Effector memory CD8-positive, alpha-beta T cell (primary cell): ENCODE measurements at places on chromosomes 7 and 10.

- no peak for DNase-seq
Observed at GRCh38 chr7:36819639-36820038, 95.3 kb upstream of the AOAH start.

- DNase-seq = no peak
Observed at GRCh38 chr7:144525956-144526355, 122.5 kb upstream of the NOBOX start.

DNA sequence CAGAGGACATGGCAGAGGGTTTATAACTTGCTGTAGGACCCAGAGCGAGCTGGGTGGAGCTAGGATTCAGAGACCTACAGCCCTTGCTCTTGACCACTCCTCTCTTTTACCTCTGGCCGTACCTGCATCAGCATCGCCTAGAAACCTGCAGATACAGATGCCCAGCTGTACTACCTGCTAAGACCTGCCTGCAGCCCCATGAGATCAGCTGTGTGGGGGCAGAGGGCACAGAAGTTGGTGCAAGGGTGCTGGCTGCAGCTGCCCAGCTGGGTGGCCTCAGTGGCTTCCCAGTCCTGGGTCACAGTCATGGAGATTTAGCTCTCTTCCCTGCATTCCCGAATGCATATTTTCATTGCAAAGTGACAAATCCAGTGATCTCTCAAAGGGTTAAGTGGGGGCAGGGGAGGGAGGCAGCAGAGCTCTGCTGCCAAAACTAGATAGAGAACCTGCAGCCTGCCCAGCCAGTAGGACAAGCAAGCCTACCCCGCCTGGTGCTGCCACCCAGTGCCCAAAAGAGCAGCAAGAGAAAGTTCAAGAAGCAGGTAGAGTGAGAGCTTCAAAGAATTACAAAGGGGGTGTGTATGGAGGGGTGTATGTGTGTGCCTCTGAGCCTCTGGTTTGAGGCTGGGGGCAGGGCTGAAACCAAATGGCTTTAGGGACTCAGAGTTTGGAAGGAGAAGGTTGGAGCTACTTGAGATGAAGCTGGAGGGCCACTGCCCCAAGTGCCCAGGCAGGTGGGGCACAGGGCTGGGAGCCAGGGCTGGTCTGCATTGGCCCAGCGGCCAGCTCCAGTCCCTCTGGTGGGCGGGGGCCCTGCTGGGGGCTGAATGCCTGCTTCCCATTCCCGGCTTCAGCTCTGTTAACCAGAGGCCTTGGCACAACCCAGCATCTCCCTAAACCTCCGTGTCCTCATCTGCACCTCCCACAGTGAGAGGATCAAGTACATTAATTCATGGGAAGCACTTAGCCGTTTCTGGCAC is 6.9 kb downstream of the FAM241B start:
- DNase-seq = no peak

DNA sequence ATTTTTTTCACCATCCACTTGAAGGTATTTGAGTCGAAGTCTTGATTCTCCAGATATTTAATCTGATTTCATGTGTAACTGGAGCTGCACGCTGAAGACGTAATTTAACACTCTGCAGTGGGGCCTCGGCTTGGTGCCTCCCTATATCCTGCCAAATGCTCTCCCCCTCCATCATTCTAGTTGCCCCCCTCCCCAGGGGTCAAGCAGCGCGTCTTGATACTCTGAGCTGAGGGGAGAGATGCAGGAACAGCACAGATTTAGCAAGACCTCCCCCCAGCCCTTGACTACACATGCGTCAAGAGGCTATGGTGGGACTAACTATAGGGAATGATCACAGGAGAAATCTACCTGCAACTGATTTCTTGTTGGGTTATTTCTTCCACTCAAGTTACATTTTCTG is 85.8 kb downstream of the PRPF18 start:
- DNase-seq = no peak

GRCh38 chr7:140276001-140276400 is 99.2 kb upstream of the KDM7A start:
- no peak for DNase-seq

DNA sequence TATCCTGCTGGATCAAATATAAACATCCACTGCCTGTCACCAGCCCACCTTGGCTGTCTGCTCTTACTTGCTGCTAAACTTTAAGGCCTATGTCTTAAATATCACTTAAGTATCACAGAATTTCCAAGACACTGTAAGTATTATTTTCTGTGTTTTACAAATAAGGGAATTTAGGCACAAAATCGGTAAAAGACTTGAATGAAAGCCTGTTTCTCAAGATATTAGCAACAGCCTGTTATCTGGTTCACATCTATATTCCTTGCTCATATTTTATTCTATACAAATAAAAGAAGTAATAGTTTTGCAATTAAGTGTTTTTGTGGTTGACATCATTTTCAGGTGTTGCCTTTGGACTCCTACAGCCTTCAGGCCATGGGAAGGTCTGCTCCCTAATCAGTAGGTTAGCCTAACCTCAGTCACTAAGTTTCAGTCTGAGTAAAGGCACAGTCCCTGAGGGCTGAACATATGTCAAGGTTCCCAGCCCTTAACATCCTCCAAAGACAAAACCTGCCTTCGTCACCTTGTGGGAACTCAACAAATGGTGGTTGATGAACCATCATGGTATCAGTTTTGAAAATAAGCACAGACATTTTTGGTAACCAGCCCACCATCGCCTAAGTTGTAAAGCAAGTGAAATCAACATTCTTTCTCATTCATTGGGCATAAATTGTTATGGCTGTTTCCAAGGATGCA is 127.1 kb downstream of the CREB5 start:
- no peak for DNase-seq

DNA sequence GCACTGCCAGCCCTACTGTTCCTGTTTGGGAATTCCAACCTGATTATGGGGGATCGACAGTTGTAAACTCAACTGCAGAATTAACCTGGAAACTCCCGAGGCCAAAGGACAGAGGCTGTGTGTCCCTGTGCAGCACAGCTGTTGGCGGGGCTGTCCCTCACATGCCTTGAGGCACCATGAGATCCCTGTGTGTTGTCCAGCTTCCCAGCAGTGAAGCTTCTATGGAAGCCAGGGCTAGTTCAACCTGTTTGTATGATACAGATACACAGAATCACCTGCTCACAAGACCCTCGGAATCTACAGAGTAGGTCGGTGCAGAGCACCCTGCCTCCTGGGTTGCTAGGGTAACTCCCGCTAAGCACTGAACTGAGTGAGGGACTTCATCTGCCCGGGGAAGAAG is 61.0 kb upstream of the EFCAB10 start:
- DNase-seq = no peak

DNA sequence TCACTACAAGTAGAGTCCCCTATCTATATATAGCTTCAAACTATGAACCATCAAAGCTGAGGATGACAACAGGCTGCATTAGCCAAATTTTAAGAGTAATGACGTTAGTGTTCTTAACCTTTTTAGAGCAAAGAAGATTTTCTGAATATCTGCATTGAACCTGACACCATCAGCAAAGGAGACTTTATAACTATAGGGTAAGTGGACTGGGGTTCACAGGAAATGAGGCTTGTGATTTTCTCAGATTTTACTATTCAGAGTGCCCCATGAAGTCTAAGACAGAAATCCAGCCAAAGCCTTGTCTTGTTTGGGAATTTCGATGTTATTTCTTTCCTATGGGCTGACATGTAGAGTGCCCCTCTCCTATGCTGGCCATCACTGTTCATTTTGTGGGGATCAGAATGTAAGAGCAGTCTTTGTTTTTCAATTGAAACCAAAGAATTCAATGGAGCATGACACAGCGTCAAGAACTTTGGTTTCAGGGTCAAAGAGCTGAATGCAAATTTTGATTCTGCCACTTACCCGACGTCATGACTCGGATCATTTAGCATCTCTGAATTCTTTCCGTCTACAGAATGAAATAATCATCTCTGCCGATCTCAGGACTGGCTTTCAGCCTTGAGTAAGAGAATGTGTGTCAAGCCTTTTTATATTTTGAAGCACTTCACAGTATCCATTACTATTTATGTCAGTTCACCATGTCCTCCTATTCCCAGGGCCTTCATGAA is 52.7 kb downstream of the DENND11 start:
- DNase-seq = no peak

GRCh38 chr7:153406486-153406872 is 645.7 kb upstream of the DPP6 start:
- DNase-seq = no peak

- no peak for DNase-seq
Observed at GRCh38 chr7:41133690-41134299, 569.1 kb downstream of the INHBA start.
